ENCODE measurements at places on chromosomes 2 and 18.

GRCh38 chr2:216335252-216335651 is 37.0 kb downstream of the MARCHF4 start:
- DNase-seq, result no peak

GRCh38 chr2:28095622-28096021 is 205.1 kb downstream of the BABAM2 start:
- DNase-seq, result no peak

GRCh38 chr18:476251-476664 is 24.2 kb downstream of the COLEC12 start:
- no peak for DNase-seq

DNA sequence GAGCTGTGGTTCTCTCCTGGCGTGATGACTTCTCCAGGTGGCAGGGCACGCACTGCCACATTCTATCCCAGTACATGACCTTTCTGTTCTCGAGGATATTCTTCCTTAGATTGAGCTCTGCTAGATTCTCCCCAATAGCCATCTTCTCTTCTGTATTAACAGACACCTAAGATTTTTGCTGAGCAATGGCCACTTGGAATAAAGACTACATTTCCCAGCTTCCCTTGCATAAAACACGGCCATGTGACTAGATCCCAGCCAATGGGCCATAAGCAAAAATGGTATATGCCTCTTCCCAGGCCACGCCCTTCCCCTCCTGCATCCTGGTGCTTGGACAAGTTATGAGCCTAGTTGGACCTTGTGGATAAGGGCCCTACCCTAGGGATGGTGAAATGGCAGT is 82.1 kb downstream of the EIF2AK3 start:
- no peak for DNase-seq

GRCh38 chr2:40256649-40257048 is 195.2 kb downstream of the SLC8A1 start:
- no peak for DNase-seq

GRCh38 chr2:218983263-218983933 is 1.6 kb downstream of the FEV start:
- DNase-seq, result no peak

DNA sequence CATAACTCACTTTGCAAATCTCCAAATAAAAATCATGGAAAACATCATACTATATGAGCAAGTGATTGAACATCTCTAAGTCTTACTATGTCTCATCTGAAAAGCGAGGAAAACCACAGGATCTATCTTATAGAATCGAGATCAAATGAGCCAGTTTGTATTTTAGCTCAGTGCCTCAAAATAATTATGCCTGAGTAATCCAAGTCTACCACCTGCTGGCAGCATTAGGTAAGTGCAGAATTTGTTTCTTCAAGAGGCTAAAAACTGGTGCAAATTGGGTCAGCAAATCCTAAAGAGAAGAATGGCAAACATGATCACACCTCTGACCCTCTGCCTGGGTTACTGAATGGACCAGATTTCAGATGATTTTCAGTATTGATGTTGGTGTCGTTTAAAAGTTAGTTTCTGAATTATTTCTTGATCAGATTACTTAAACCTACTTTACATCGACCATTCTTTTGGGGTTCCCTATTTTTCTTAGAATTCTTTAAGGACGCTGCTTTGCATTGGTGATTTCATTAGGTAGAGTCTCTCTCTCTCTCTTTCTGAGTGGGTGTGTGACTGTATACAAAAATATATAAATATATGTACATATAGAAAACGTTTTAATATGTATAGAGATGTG is 12.7 kb upstream of the FHOD3 start:
- DNase-seq, result peak; percentile 12

DNA sequence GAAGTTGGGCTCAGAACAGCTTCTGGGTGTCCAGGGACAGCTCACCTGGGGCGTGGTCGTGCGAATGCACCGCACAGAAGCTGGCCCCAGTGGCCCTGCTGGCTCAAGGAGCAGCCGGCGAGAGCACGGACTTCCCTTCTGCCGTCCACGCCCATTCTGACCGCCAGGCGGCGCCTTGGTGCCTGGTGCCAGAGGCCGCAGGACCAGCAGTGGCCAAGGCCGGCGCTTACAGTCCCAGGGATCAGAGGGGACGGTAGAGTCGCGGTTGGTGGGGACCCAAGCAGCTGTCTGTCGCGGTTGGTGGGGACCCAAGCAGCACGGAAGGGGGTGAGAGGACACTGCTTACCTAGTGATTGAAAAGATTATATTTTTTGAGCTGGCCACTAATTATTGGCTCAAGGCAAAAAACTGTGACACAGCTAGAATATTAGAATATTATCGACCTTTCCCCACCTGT is 25.7 kb downstream of the NPPC start:
- DNase-seq, result no peak

GRCh38 chr18:77099485-77100370 is 32.9 kb downstream of the MBP start:
- peak; percentile 30 for DNase-seq

DNA sequence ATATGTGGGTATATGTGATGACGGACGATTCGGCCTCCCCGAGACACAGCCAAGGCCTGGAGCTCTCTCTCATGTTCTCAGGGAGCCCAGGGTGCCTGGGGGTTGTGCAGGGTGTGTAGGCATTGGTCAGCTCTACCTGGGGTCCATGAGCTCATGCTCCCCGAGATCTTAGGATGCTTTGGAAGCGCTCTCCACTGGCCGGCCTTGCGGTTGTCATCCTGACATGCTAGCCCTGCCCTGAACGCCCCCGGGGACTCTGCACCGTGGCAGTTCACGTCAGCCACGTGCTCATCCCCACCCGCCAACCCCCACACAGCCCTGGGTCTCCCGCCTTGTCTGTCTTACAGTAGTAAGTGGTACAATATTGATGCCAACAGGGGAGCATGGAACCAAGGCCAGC is 67.8 kb downstream of the RTP5 start:
- no peak for DNase-seq

GRCh38 chr2:136310797-136311603 is 193.1 kb upstream of the CXCR4 start:
- DNase-seq, result no peak

DNA sequence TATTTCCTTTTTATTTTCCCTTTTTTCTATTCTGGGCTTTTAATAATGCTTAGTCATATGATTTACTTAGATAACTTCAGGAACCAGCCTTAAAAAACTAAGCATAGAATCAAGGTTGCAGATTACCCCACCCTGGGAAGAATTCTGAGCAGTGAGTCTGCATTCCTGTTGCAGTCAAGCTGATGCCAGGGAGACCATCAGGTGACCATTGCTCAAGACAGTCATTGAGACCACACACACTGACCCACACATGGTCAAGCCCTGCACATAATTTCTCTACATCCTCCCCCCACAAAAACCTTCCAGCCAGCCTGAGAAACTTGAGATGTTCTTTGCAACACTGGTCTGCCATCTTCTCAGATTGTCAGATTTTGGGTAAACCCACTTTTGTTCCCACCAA is 83.9 kb downstream of the SH3YL1 start:
- no peak for DNase-seq

GRCh38 chr2:9158786-9159779 is 47.5 kb upstream of the ASAP2 start:
- no peak for DNase-seq

- no peak for DNase-seq
Measured at GRCh38 chr18:26978812-26979341, 113.4 kb upstream of the AQP4 start.
